ENCODE measurements at places on chromosomes 7 and 10.

- DNase-seq: no peak
Observed at GRCh38 chr7:87920578-87920977, 13.5 kb upstream of the ADAM22 start.

DNA sequence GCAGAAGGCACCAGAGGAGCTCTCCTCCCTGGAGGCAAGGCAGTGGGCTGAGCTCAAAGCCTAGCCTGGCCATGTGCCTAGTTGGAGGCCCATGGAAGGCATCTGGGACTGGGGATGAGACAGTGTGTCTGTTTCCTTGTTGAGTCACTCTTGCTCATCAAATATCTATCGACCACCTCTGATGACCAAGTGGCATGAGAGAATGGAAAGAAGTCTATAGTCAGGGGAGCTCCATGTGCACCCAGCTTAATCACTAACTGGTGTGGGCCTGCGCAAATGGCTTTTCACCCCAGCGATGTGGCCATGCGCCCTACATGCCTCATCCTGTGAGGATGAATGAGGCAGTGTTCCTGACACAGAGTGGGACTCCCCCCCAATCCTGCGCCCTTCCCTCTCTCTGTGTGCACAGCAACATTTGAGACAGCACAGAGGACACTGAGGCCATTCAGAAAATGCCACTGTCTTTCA is 229.9 kb downstream of the RPS24 start:
- DNase-seq: no peak

- DNase-seq: no peak
Observed at GRCh38 chr10:83909001-83909400, 230.3 kb upstream of the GHITM start.

DNA sequence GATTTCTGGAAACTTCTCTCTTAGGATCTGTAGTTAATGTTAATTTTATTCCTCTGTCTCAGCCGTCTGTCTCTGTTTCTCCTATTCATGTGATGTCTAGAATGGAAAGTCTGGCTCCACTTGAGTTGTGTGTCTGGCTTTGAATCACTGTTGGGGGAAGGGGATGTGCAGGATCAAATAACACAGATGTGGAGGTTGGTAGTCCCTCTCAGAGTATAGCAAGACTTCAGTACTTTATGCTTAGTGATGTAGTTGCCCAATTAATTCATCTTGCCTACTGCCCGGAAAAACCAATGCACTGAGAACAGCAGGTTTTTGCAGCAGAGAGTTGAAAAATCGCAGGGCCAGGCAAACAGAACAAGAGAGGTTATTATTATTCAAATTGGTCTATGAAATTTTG is 79.2 kb downstream of the PHTF2 start:
- no peak for DNase-seq
